ENCODE measurements at places on chromosomes 2 and 18.

DNA sequence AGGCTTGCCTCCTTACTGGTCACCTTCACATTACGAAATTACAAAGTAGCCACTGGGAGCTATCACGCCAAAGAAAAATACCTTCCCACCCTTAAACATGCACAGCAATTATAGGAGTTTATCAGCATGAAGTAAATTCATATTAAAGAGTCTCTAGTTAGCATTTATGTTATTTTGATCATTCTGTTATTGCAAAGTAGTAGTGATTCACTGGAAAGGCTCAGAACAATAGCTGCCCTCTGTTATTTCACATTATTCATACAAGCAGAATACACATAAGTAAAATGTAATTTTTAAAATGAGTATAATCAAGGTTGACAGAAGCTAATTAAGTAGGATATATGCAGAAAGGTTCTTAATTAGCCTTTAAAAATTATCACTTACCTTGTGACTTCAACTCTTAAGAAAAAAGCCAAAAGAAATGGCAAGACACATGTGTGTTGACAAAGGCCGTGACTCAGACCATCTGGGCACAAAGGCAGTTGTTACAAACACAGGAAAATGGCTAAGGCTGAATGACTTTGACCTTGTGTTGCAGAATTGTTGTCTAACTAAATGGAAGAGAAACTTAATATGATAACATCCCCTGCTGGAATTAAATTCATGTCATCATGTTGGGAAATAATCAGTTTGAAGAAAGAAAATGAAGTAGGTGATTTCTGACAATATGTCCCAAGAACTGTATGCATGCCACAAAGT is 108.3 kb downstream of the ARL6IP6 start:
- no peak for DNase-seq

- no peak for DNase-seq
Measured at GRCh38 chr2:235601960-235602704, 108.3 kb downstream of the AGAP1 start.

DNA sequence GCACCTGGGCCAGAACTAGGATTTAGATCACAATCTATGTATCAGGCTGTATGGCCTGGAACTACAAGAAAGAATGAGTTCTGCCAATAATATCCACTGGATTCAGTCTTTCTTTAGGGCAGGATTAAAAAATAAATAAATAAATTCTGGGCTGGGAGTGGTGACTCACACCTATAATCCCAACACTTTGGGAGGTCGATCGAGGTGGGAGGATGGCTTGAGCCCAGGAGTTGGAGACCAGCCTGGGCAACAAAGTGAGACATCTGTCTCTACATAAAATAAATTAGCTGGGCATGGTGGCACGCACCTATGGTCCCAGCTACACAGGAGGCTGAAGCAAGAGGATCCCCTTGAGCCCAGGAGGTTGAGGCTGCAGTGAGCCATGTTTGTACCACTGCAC is 8.1 kb downstream of the AMMECR1L start:
- no peak for DNase-seq

DNA sequence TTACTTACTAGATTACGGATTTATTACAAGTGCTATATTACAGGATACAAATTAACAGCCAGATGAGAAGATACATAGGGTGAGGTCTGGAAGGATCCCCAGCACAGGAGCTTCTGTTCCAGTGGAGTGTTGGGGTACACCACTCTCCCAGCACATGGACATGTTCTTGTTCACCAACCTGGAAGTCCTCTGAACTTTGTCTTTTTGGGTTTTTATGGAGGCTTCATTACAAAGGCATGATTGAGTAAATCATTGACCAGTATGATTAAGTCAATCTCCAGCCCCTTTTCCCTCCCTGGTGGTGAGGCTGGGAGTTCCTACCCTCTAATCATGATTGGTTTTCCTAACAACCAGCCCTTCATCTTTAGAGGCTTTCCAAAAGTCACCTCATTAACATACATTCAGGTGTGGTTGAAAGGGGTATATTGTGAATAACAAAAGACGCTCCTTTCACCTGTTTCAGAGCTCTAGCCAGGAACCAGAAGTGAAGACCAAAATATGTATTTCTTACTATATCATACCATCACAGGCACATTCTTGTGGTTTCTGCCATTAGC is 38.3 kb downstream of the APLF start:
- DNase-seq = no peak

GRCh38 chr18:46250084-46250811 is 146.1 kb downstream of the HAUS1 start:
- no peak for DNase-seq

DNA sequence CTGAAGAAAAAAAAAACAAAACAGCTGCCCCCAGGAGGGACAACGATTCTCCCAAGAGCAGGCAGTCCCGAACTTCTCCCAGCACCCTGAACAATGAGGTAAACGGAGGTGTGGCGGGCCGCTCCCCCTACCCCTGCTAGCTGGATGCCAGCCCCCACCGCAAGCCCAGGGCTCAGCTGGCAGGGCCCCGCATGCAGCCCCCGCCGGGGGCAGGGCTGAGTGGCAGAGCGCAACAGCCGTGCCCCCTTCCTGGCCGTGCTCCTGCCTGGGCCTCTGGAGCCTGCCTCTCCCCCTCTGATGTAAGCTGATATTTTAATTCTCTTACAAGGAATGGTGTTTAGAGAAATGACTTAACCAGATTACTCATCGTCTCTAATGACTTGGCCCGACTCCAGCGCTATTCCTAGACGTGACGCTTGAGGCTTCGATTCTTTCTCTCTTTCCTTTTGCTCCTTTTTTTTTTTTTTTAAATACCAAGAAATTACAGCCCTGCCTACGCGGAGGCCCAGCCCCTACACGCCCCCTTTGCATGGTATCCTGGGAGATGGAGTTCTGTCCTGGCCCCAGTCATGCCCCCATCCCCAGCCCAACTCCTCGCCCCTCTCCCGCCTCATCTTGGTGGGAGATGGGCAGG is 4.6 kb upstream of the ARID5A start:
- no peak for DNase-seq

GRCh38 chr2:208179028-208179609 is 10.7 kb downstream of the C2orf80 start:
- DNase-seq = peak; percentile 30

- no peak for DNase-seq
Measured at GRCh38 chr2:75561566-75562512, 1.1 kb upstream of the EVA1A start.

DNA sequence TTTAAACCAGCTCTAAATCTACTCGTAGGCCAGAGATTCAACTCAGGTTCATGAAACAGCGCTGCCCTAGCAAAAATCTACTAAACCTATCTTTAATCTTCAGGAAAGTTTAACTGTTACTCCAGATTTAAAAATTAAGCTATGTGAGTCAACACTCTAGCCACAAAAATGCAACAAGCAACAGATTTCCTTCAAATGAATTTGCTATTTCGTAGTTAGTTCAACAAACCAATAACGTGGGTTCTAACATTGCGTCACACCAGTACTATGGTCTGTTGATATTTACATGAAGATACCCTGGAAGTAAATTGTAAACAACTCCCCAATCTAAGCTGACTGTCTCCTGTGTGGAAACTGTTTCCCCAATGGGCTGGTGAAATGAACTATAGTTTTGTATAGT is 71.2 kb downstream of the FIGN start:
- no peak for DNase-seq

DNA sequence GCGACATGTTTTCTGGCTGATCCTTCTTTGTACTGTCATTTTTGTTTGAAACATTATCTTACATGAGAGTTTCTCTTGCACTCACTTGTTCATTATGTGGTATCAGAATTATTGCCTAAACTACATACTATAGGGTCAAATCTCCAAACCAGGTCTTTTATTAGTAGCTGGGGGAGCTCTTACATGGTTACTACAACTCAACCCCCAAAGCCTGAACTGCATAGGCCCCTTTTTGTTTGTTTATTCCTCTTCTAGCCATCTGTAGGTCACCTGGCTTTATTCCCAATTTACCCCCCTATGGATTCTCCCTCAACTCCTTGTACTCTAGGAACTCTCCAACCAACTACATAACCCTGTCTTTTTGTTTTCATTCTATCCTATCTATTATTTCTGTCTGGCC is 46.7 kb downstream of the PUM2 start:
- no peak for DNase-seq

- no peak for DNase-seq
Measured at GRCh38 chr2:10410823-10411437, 37.2 kb downstream of the ODC1 start.

DNA sequence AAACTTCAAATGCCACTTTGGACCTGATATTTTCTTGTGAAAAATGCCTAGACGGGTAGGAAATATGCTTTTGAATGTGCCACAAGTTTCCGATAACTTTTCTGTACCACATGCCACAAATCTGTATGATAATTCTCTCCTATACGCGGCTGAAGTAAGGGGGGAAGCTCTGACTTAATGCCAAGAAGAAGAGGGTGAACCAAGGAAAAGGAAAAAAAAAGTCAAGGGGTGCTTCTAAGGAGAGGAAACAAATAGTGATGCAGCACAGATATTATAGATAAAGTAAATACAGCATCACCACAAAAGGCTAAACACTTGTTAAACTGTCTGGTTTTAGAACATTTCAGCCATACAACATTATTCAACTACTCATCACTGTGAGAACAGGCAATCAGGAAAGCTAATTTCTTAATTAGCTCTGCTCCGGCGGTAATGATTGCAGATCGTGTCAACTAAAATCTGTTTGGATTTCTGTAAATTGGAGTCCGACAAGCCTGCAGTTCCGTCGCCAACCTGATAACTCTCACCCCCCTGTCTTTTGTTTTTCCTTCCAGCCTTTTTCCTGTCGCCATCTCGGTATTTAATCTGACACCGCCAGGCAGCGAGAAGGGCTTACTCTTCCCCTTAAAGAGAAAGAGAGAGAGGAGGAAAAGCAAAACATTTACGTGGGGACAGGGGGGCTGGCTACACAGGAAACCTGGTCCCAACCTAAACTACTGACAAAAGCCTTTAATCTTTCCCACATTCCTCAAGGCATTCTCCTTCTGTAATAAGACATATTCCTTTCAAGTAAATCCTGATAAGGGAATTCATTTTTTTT is 67.5 kb downstream of the ZEB2 start:
- no peak for DNase-seq

DNA sequence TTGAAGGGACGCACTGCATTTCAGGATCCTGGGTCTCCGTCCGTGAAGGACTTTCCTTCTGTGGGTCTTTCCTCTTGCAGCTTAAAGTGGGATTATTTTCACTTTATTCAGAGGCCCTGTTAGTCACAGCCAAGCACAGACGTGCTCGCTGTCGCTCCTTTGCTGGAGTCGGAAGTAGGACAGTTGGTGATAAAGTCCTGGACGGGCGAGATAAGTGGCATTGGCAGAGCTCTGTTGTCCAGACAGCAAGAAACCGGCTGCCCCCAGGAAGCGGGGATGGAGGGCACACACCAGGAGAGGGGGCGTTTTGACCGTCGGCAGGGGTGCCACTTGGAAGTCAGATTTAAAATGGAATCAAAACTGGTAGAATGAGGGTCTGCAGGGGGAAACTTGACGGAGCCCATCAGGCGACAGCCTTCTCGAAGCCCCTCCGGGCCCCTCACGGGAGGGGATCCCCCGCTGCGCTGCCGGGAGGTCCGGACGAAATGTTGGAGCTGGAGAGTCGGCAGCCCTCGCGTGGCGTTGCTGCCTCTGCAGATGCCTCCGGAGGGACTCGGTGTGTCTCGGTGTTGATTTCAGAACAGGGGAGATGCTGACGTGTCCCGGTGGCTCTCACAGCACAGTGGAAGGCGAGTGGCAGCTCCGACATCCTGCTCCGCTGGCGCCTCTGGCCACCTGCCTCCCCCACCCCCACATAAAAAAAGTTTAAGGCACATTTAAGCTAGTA is 124.2 kb downstream of the NFATC1 start:
- no peak for DNase-seq

DNA sequence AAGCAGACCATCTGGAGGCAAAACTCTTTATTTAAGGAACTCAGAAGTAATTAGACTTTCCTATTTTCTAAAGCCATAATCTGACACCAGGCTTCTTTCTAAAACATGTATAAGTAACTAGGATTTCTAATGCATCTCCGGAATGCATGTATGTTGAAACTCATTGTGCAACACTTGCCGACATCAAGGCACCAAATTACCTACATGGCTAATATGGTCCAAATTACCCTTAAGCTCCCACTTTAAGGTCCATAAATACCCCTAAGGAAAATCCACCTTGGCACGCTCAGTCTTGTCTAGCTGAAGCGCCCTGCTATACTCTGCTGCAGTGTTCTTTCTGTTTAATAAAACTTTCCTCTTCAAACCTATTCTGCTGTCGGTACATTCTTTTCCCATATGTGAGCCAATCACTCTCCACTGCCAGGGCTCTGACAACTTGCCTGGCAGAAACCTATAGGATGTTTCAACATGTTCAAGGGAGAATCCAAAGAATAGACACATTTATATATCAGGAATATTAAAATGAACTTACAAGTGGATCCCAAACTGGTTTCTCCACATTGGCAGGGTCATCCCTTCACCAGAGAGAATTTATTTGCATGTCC is 171.9 kb downstream of the GALNT1 start:
- DNase-seq = no peak

DNA sequence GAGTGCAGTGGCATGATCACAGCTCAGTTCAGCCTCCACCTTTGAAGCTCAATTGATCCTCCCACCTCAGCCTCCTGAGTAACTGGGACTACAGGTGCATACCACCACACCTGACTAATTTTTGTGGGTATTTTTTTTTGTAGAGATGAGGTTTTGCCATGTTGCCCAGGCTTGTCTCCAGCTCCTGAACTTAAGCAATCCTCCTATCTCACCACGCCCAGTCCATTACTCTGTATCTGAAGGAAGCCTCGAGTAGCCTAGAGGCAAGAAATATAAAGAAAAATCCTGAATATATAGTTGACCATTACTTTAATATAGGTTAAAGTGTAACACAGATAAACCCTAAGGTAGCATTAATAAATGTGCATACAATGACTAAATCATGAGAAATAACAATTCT is 686.8 kb upstream of the PIK3C3 start:
- no peak for DNase-seq

DNA sequence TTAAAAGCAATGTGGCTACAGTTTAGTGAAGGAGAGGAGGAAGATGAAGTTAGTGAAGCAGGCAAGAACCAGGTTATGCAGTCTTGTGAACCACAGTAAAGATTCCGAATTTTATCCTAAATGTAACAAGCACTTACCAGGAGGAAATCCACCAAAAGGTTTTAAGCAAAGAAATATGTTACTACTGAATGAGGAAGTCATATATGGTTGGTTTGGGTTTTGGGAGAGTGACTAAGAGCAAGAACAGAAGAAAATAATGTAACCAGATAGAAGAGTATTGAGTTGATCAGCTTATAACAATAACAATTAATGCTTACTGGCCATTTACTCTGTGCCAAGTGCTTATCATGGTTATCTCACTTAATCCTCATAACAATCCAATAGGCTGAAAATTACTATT is 1.9 kb downstream of the USP37 start:
- no peak for DNase-seq

DNA sequence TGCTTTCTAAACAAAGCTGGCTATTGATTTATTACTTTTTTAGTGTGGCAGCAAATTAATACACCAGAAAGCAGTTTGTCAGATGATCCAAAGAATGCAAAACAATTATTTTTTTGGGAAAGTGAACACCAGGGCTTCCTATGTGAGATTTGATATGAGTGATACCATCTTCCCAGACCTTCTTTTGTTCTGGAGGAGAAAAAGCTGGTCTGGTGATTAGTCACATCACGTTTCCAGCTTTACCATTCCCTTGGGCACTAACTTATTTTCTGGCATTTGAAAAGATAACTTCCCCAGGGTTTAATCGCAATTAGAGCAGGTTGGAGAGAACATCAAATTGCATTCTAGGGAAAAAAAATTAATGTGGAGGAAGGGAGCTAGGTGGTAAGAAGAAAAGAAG is 182.9 kb upstream of the TANK start:
- no peak for DNase-seq
